ENCODE measurements at places on chromosomes 12 and 14.

DNA sequence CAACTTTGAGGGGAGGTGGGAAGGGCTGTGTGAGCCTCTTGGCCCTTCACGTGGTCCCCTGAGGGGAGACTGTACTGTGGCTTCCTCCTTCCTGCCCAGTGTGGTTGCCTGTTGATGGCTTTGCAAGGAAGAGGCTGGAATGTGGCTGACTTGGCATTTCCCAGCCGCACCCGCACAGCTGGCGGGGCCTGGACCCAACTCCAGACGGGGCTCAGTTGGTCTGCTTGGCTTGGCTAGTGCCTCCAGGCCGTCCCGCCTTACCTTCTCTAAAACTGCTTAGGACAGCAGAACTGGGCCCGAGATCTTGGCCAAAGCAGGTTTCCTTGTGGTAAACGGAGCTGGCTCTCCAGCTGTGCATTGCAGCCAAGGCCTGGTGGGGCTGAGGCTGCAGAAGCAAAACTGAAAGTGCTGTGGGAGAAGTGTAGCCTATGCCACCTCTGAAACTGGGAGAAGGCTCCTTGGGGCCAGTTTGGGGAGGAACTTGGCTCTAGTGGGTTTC is 139.5 kb downstream of the SMOC1 start:
- no peak for DNase-seq

DNA sequence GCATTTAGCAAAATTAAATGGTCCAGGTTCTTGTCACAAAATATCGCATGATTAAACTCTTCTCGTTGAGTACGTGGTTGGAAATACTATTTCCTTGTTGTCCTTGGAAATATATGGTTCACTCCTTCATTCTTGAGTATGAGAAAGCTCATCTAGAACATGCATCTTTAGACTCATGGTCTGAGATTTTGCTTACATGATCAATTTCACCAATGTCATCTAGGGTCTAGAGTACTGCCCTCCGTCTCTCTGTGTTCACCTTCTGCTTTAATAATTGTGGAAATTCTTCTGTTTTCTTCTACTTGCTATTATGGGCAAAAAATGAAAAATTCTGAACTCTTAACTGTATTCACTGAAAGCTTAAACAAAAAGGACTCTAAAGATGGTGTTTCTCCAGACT is 25.9 kb downstream of the MBIP start:
- DNase-seq = no peak

DNA sequence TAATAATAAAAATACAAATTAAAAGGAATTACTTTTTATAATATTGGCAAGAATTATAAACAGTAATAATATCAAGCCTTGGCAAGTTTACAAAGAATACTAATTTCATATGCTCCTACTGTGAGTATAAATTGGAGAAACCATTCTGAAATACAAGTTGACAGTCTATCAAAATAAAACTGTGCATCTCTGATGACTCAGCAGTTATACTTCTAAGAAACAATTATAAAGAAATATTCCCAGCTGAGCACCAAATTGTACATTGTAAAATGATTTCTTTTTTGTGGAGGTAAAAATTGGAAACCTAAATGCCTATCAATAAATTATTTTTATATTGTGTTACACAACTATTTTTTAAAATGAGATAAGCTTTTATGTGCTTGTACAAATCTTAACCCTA is 35.5 kb upstream of the KCNC2 start:
- no peak for DNase-seq

DNA sequence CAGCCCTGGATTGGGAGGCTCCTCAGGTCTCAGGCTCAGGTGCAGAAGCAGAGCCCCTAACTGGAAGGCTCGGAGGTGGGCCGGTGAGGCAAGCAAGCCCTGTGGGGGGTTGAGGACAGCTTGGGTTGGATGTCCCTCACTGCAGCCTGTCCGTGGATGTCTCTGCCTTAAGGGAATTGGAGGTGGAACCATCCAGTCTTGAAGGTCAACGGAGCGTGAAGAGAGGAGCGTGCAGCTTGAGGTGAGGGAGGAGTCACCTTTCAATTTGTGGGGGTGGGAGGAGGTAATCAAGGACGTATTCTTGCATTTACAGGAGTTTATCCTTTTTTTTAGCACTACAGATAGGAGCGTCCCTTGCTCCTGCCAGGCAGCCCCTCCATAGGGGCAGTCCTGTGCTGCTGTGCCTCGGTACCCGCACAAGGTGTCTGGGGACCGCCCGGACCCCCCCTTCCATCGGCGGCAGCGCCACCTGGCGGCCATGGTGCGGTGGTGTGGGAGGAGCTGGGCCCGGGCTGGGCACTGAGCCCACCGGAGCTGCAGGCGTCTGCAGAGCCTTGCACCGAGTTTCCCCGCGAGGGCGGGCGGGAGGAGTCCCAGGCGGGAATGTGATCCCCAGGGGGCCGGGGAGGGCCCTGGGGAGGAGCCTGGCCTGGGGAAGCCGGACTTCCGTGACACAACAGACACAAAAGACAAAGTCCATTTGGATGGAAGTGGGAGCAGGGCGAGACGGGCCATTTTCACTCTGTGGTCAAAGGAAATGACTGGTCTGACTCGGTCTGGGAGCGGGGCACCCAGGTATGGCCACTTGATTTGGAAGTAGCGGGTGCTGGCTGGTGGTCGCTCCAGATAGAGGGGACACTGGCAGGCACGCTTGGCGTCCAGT is 864 bp downstream of the DNAJC22 start:
- peak; percentile 86 for DNase-seq
